Stimulated activated CD8-positive, alpha-beta memory T cell treated with anti-CD3 and anti-CD28 coated beads, Interleukin-7, amount 100 ng/mL, for 24 hours (primary cell): ENCODE measurements at places on chromosomes 4 and X.

- no peak for DNase-seq
Measured at GRCh38 chrX:40006106-40007017, 91.4 kb downstream of the BCOR start.

GRCh38 chrX:63349307-63349706 lies 1.8 kb downstream of the SPIN4 start:
- DNase-seq: no peak

- no peak for DNase-seq
Measured at GRCh38 chr4:120658772-120659171, 263.8 kb downstream of the PRDM5 start.

- DNase-seq: no peak
Measured at GRCh38 chr4:77235289-77235854, 78.4 kb downstream of the CCNG2 start.

DNA sequence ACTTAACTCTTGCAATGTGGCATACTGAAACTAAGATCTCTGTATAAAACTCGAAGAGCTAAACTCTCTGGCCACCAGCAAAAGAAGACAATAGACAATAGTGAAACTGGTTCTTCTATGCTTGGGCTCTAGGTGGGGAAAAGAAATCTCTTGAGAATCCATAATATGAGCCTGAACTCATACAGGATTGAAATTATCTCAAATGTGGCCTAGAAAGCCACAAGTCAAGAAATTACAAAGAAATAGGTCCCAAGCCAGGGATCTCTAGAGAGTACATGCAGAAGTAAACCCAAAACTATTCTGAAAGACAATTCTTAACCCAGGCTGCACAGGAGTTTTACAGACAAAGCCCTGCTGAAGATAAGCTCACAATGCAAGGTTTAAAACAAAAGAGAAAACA lies 127.4 kb downstream of the ANAPC10 start:
- DNase-seq: no peak

GRCh38 chrX:39158801-39159657 lies 357.8 kb downstream of the MID1IP1 start:
- no peak for DNase-seq

- DNase-seq: no peak
Measured at GRCh38 chrX:131216828-131217227, 72.3 kb downstream of the IGSF1 start.

- no peak for DNase-seq
Measured at GRCh38 chr4:152195888-152196287, 340.0 kb downstream of the FBXW7 start.

DNA sequence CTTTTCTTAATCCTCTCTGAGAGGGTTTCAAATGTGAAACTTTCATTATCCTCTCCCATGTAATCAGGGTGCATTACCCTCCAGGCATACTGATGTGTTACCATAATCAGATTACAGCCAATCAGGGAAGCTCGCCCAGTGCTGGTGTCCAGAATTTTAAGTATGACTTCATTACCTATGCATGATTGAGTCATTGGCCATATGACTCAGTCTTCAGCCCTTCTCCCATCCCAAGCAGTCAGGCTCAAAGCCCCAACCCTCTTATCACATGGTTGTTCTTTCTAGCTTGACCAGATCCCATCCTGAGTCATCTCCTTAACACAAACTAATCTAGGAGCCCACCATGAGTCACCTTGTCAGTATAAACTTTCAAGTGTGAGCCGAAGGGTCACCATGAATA lies 1668.1 kb upstream of the AGA start:
- no peak for DNase-seq

DNA sequence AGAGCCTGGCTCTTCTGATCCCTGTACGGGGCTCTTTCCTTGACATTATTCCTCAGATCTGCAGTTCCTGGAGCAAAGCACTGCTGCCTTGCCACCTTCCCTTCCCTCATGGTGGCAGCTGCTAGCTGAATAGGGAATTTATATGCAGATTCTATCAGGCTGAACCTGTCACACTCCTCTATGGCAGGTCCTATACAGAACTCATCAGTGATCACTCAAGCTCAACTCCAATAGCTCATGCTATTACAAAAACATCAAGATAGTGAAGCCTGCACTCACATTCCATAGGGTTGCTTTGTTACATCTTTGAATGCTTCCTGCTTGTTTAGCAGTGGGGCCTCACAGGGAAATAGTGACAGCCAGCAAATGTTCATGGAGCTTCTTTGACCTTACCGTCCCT lies 71.7 kb downstream of the SLC2A9 start:
- DNase-seq: no peak

DNA sequence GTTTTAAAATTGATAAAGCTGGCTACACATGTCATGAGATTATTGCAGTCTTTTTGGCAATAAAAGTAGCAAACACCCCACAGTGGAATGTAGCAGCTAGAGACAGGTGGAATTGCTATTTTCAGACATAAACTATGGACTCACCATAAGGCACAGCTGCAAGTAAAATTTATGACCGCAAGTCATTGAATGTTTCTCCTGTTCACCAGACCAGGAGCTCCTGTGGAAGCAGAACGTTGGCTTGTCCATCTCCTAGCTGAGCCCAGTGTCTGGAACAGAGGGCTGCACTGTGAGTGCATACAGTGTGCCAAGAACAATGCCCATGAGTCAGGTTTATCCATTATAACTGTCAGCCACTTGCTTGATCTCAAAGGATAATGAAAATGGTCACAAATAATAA lies 538.2 kb downstream of the INPP4B start:
- DNase-seq: no peak

DNA sequence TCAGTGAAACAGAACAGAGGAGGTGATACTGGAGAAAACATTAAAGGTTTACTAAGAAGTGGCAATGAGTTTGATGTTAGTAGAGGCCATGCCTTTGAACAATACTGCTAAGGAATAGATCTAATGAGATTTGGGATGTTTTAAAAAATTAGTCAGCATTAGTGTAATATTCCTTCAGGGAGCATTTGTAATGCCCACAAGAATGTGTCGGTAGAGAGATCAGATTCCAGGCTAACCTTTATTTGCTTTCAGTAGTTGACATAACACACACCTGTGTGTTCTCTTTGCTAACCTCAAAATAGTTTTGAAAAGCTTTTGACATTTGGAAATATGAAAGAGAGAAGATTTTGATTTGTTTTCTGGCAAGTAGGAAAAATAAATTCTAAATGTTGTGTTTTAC lies 328.8 kb downstream of the BMPR1B start:
- no peak for DNase-seq

GRCh38 chr4:68373513-68373912 lies 23.6 kb upstream of the YTHDC1 start:
- DNase-seq: peak; percentile 21

DNA sequence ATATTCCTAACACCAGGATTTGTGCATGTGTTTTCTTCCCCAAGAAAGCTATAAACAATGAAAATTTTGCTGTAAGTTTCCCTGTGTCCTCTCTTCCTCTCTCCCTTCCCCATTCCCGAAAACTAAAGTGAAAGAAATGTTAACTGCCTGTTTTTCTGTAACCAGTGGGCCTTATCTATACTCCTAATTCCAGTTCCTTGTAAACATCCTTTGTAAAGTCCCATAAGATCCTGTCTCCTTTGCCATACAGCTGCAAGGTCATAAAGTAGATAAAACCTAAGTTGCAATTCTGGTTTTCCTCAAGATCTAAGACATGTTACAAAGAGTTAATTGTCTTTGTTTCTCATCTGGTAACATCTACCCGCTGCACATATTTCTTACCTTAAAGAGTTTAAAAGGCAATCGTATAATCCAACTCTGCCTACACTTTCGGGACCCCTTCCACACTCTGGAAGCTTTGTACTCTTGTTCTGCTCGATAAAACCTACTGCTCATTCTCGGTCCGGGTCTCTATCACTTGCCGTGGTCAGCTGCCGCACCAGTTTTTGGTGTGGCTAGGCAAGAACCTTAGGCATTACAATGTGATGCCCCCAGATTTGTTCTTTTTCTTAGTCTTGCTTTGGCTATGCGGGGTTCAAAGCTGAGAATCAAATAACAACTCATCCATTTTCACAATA lies 20.5 kb downstream of the UGT2B7 start:
- no peak for DNase-seq

GRCh38 chrX:23228950-23229448 lies 105.7 kb upstream of the PTCHD1 start:
- DNase-seq: no peak

- DNase-seq: no peak
Measured at GRCh38 chr4:6338951-6339817, 69.5 kb downstream of the WFS1 start.

GRCh38 chr4:154208424-154208823 lies 283.2 kb downstream of the DCHS2 start:
- DNase-seq: no peak

- DNase-seq: no peak
Measured at GRCh38 chr4:72374159-72374558, 194.9 kb downstream of the ADAMTS3 start.

GRCh38 chr4:32752962-32753361 lies 2032.8 kb downstream of the PCDH7 start:
- DNase-seq: no peak

DNA sequence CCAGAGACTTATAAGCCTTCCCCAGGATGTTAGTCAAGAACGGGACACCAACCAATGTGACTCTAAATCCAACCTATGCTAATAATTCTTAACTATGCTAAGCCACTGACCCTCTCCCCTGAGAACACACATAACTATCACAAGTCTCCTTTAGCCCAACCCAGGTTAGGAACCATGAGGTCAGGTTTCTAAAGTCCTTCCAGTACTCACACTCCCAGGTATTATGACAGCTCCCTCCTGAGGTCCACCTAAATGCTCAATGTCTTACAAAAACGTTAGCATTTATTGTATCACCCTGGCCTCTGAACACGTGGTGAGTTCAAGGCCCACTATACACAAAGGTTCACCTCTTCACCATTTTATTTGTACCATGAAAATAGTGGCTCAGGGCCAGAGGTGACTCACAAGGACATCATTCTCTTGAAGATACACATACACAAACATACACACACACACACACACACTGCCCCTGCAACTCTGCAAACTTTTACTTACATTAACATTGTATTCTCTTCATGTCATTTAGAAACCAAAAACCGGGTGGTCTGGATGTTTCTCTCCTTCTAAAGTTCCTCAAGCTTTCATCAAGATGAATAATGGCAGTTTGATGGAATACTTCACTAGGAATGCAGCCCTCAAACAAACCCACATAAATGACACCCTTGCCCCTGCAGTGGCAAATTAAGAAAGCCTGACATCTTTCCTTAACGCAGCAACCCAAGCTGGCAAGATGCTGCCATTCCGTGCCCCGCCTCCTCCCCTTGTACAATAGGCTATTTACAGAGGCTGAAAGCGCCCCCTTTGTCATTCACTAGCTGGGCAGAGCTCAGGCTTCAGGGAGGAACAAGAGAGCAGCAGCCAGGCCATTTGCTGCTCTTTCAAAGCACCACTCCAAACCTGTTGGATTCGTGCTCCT lies 17.7 kb downstream of the ACSL1 start:
- no peak for DNase-seq

DNA sequence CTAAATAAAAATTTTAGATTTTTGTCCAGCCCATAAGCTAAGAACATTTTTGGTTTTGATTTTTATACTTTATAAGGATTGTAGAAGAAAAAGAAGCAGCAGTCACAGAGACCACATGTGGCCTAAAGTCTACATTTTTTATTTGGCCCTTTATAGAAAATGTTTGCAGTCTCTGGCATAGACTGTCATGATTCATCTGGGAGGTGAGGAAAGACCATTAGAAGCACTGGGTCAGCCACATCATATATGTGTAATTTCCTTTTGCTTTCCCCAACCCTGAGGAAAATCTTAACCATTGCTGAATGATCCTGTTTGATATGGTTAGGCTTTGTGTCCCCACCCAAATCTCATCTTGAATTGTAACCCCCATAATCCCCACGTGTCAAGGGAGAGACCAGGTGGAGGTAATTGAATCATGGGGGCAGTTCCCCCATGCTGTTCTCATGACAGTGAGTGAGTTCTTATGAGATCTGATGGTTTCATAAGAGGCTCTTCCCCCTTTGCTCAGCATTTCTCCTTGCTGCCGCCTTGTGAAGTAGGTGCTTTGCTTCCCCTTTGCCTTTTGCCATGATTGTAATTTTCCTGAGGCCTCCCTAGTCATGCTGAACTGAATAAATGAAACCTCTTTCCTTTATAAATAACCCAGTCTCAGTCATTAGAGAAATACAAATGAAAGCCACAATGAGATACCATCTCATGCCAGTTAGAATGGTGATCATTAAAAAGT lies 12.1 kb upstream of the COPS4 start:
- no peak for DNase-seq

DNA sequence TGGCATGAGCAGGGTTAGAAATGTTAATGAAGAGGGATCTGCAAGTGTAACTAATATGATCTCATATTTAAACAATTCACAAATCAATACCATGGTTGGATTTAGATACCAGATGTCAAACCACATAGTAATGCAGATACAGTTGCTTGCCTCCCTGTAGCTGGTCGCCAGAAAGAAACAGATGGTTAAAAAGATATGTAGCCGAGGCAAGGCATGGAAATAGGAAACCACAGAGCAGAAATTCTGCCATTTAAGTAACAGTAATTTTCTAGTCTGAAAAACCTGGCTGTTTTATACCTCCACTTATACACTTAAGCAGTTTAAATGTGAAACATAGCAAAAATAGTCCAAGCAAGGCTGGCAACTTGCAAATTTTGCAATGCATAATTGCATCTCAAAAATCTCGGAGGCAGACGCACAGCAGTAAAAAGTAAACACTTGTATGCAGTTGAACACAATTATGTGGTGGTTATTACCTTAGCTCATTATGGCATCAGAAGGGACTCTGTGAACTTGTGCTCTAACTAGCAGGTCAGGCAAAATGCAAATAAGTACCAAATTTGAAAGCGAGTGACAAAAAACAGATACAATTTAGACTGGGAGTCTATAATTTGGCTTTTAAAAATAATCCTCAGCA lies 126.8 kb downstream of the NAA11 start:
- DNase-seq: no peak

GRCh38 chr4:65482410-65482809 lies 187.9 kb downstream of the EPHA5 start:
- DNase-seq: no peak

DNA sequence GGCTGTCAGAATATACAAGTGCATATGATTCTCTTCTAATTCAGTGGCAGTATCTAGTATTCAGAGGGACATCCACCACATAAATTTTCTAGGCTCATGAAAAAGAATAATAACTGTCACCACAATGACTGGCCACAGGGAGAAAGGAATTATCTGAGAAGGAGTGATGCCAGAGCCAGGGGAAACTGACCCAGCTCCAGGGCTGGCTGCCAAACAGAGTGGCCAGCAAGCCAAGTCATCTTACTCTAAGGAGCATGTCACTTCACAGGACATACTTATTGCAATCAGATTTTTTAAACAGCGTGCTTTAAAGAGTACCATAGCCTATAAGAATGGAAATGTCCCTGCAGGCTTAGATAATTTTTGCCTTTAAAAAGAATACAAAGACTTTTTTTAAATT lies 5.8 kb upstream of the SEPTIN11 start:
- DNase-seq: no peak

- DNase-seq: no peak
Measured at GRCh38 chr4:27094783-27095182, 234.1 kb downstream of the STIM2 start.

GRCh38 chrX:125947501-125947900 lies 218.6 kb downstream of the DCAF12L2 start:
- DNase-seq: no peak
